Lung (tissue), 17 donors: ENCODE measurements at places on chromosomes 12 and 14.

GRCh38 chr14:95143808-95144620, 13.3 kb downstream of the DICER1 start:
- no peaks in the 10 kb centered on the region for H3K4me1 ChIP-seq
- peak overlapping the region; percentile 77 for H3K27ac ChIP-seq
- DNase-seq, result peak; percentile 66
- no peak overlapping the region for H3K4me3 ChIP-seq
- no peaks in the 10 kb centered on the region for H3K27me3 ChIP-seq
- no peaks in the 10 kb centered on the region for H3K36me3 ChIP-seq

GRCh38 chr12:117563007-117563406, 201.6 kb upstream of the NOS1 start:
- no peaks in the 10 kb centered on the region for H3K27me3 ChIP-seq
- H3K27ac ChIP-seq, result no peak overlapping the region
- no peaks in the 10 kb centered on the region for H3K4me1 ChIP-seq
- no peak for DNase-seq
- no peaks in the 10 kb centered on the region for H3K36me3 ChIP-seq

- H3K4me3 ChIP-seq, result no peak overlapping the region
- no peak overlapping the region for H3K27ac ChIP-seq
- H3K4me1 ChIP-seq, result no peaks in the 10 kb centered on the region
- no peak for DNase-seq
- no peaks in the 10 kb centered on the region for H3K36me3 ChIP-seq
Observed at GRCh38 chr12:58533652-58534051, 386.7 kb downstream of the LRIG3 start.

DNA sequence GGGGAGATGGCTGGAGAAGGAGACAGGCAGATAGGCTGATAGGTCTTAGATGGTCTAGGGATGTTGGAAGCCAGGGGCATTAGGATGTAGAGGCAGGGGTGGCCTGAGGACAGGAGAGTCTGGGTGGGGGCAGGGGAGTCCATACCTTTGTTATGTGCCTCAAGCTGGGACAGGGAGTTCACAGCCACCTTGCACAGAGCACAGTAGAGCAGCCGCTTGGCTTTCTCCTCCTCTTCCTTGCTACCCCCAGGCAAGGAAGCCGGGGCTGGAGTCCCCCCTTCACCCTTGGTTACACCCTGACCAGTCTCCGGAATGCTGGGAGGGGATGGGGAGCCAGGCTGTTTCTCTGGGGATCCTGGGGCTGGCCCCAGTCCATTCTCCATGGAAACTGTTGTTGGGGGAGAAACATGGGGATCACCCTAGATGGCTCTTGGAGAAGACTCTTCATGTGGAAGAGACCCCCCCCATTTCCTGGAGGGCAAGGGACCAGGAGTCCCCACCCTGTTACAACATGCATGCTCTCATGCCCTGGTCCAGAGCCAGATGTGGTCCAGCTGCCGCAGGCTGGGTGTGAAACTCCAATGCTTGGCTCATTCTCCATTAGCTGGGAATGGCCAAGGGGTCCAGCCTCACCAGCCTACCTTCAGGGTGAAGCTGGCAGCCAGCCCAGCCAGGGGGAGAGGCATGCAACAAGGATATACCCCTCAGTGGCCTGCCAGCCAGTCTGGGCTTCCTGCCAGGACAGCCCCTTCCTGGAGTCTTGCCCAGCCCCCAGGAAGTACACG, 7.2 kb upstream of the GPR84 start:
- peak; percentile 94 for DNase-seq
- peaks cover 25% of the 10 kb centered on the region for H3K4me1 ChIP-seq
- H3K27me3 ChIP-seq, result no peaks in the 10 kb centered on the region
- H3K36me3 ChIP-seq, result no peaks in the 10 kb centered on the region

DNA sequence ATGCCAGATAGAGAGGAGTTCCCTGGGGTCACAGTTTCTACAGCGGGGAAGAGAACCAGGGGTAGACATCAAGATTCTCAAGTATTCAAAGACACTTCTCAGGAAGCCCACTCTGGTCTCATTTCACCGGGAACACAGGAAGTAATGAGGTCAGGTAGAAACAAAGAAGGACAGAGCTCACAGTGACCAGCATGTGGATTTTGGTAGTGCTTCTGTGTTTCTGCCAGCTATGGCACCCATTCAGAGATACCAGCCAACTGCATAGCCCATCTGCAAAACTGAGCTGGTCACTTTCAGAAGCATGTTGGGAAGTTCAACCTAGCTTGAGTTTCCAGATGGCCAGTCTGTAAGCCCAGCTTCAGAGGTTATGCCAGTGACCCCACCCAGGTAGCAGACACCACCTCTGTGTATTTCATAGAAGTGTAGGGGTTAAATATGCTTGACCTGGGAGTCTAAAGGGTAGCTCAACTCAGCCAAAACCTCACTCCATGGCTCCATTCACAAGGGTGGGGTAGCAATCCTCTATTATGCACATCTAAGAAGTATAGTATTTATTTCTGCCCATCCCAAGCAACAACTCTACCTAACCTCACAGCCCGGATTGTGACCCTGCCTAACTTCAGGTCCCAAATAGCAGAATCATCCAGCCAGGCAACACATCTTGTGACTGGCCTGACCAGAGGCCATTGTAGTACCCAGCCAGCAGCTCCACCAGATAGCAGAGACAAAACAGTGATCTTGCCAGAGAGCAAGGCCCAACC, 33.9 kb downstream of the A2M start:
- H3K4me3 ChIP-seq, result no peak overlapping the region
- H3K4me1 ChIP-seq, result no peaks in the 10 kb centered on the region
- peaks cover 10% of the 10 kb centered on the region for H3K36me3 ChIP-seq
- no peak for DNase-seq
- peak overlapping the region; percentile 47 for H3K27ac ChIP-seq

GRCh38 chr12:121454921-121455320, 55.0 kb downstream of the RNF34 start:
- no peaks in the 10 kb centered on the region for H3K27me3 ChIP-seq
- H3K4me1 ChIP-seq, result no peaks in the 10 kb centered on the region
- no peak overlapping the region for H3K4me3 ChIP-seq
- no peak for DNase-seq
- peaks cover 18% of the 10 kb centered on the region for H3K36me3 ChIP-seq

GRCh38 chr12:114313910-114314309, 92.0 kb downstream of the TBX5 start:
- no peak for DNase-seq
- no peak overlapping the region for H3K4me3 ChIP-seq
- H3K36me3 ChIP-seq, result no peaks in the 10 kb centered on the region
- H3K4me1 ChIP-seq, result peaks cover 5% of the 10 kb centered on the region

DNA sequence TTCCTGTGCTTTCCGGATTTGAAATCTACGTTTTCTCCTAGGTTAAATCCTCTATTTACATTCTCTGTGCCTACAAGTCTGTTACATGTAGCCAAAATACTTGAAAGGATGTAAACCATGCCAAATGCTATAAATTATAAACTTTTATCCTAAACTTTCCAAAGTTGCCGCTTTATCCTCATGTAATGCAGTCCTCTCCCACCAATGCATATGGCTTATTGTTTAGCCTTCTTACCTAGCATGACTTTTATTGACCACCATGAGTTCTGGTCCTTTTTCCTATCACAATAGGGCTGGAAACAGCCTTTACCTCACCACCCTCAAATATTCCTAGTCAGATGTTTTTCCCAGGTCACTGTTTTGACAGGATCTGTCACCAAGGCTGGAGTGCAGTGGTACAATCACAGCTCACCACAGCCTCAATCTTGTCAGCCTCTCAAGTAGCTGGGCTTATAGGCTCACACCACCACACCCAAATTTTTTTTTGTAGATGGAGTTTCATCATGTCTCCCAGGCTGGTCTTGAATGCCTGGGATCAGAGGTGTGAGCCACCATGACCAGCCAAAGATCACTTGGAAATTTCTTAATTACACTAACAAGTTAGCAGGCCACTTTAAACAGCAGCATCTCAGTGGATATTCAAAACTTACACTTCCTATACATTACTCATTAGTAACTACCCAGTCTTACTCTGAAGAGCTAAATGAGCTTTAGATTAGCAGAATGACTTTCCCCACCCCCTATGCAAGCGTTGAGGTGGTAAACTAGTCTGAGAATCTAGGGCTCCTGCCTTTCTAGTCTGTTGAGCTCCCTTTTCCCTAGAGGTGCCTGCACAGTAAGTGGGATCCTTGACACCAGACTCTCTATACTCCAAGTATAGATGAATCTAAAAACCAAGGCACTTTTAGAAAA, 4.1 kb downstream of the TUBA1B start:
- peaks cover 24% of the 10 kb centered on the region for H3K36me3 ChIP-seq
- H3K27ac ChIP-seq, result no peak overlapping the region
- no peak overlapping the region for H3K4me3 ChIP-seq
- no peaks in the 10 kb centered on the region for H3K27me3 ChIP-seq
- H3K4me1 ChIP-seq, result no peaks in the 10 kb centered on the region

DNA sequence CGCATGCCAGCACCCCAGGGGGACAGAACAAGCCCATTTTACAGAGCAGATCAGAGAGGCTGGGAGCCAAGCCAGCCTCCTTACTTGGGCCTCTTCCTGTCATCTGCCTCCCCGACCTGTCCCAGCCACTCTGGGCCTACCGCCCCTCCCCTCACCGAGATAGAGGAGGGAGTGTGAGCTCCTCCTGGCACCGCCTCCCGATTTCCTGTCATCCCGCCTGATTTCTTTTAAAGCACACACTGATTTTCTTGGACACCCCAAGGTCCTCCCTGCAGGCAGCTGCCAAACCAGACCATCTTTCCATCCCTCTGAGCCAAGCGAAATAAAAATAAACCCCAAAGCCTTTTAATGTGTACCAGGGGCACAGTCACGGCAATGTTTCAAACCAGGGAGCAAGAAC, 108.4 kb downstream of the RFLNA start:
- no peak for DNase-seq
- no peak overlapping the region for H3K27ac ChIP-seq
- no peaks in the 10 kb centered on the region for H3K27me3 ChIP-seq
- H3K4me1 ChIP-seq, result peaks cover 5% of the 10 kb centered on the region
- peaks cover 18% of the 10 kb centered on the region for H3K36me3 ChIP-seq

GRCh38 chr14:90049390-90049789, 12.4 kb upstream of the KCNK13 start:
- H3K4me3 ChIP-seq, result no peak overlapping the region
- no peak overlapping the region for H3K27ac ChIP-seq
- no peaks in the 10 kb centered on the region for H3K36me3 ChIP-seq
- DNase-seq, result no peak
- peaks cover 27% of the 10 kb centered on the region for H3K27me3 ChIP-seq

DNA sequence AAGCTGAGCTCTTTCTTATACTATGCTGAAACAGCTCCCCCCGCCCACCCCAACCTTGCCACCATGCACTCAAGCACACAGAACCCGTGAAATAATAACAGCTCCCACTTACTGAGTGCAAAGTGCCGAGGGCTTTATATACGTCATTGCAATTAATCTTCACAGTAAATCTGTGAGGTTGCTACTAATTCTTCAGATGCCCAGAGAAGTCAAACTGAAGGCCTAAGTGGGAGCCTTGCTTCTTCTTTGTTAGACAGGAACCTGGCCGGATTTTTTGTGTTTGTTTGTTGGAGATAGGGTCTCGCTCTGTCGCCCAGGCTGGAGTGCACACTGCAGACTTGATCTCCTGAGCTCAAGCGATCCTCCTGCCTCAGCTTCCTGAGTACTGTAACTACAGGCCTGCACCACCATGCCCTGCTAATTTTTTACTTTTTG, 34.0 kb downstream of the VCPKMT start:
- no peak overlapping the region for H3K4me3 ChIP-seq
- H3K36me3 ChIP-seq, result no peaks in the 10 kb centered on the region
- H3K4me1 ChIP-seq, result no peaks in the 10 kb centered on the region
- no peak for DNase-seq

GRCh38 chr12:129827866-129828384, 75.9 kb downstream of the TMEM132D start:
- H3K36me3 ChIP-seq, result no peaks in the 10 kb centered on the region
- H3K27me3 ChIP-seq, result no peaks in the 10 kb centered on the region
- H3K4me1 ChIP-seq, result no peaks in the 10 kb centered on the region
- DNase-seq, result no peak

GRCh38 chr12:38328306-38328895, 11.8 kb downstream of the ALG10B start:
- no peak overlapping the region for H3K27ac ChIP-seq
- DNase-seq, result peak; percentile 41
- no peaks in the 10 kb centered on the region for H3K4me1 ChIP-seq
- no peaks in the 10 kb centered on the region for H3K36me3 ChIP-seq
- H3K4me3 ChIP-seq, result no peak overlapping the region
- no peaks in the 10 kb centered on the region for H3K27me3 ChIP-seq

- H3K4me1 ChIP-seq, result no peaks in the 10 kb centered on the region
- no peaks in the 10 kb centered on the region for H3K36me3 ChIP-seq
- no peaks in the 10 kb centered on the region for H3K27me3 ChIP-seq
- no peak overlapping the region for H3K4me3 ChIP-seq
Observed at GRCh38 chr12:125989696-125990095, 924.5 kb downstream of the AACS start.

GRCh38 chr12:103475073-103475472, 20.7 kb downstream of the C12orf42 start:
- no peak overlapping the region for H3K27ac ChIP-seq
- H3K27me3 ChIP-seq, result no peaks in the 10 kb centered on the region
- H3K4me3 ChIP-seq, result no peak overlapping the region
- no peaks in the 10 kb centered on the region for H3K36me3 ChIP-seq

DNA sequence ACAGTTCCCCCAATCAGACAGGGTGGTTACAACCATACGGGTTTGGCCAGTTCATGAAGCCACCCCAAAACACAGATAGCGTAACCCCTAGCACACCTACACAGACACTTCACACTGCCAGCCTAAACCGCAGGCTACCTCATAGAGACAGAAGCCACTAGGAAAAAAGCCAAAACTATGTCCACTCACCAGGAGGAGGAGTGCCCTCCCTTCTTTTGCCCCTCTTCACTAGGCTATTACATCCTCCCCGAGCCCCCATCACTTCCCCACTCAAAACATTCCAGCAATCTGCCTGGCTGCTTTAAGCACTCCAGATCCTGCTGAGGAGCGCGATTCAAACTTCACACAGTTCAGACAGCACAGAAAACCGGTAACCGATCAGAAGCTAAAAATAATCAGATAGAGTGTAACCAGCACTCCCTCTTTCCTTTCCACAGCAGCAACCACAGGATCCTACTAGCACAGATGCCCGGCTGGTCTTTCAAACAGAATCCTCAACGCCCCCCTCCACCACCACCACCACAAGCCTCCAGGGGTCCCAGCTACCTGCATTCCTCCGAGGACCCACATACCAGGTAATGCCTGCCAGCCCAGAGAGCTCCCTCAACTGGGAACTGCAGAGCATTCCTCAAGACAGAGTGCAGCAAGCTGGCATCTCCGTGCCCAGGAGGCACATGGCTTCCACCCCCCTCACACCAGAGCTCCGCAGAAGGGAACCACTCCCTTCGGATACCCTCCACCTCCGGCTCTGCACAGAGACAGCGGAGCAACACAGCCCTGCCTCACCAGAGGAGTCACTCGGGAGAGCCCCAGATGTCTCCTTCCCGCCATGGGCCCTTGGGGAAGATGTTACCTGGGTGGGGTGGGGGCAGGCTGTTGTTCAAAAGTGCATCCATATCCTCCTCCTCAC, 1.5 kb downstream of the CHD4 start:
- H3K27ac ChIP-seq, result peak overlapping the region; percentile 81
- peak overlapping the region; percentile 75 for H3K4me3 ChIP-seq
- peaks cover 19% of the 10 kb centered on the region for H3K4me1 ChIP-seq
- H3K36me3 ChIP-seq, result peaks cover 16% of the 10 kb centered on the region
- no peak for DNase-seq

- no peaks in the 10 kb centered on the region for H3K27me3 ChIP-seq
- DNase-seq, result no peak
- H3K4me1 ChIP-seq, result no peaks in the 10 kb centered on the region
- H3K4me3 ChIP-seq, result no peak overlapping the region
- H3K36me3 ChIP-seq, result no peaks in the 10 kb centered on the region
- H3K27ac ChIP-seq, result no peak overlapping the region
Observed at GRCh38 chr14:49926803-49927202, 33.9 kb downstream of the ARF6 start.

- no peaks in the 10 kb centered on the region for H3K27me3 ChIP-seq
- H3K4me3 ChIP-seq, result no peak overlapping the region
- peak; percentile 80 for DNase-seq
- H3K27ac ChIP-seq, result no peak overlapping the region
Observed at GRCh38 chr12:131007031-131007739, 53.5 kb downstream of the ADGRD1 start.
